A549 (cell line): ENCODE measurements at places on chromosomes 16 and 17. TPM values are rescaled to one million over a fixed set of nuclear protein-coding genes. Genes with fewer than 3 reads are reported as not detected.

The TEX14 gene
- polyA plus RNA-seq, result 0.03 to 0.08 TPM (median 0.04 TPM) in 3 replicates

GRCh38 chr17:41773190-41773588, 13.3 kb downstream of the JUP start:
- DNase-seq, result peak; percentile 90

GRCh38 chr17:80585890-80586845, 41.5 kb downstream of the RPTOR start:
- no peak for DNase-seq

DNA sequence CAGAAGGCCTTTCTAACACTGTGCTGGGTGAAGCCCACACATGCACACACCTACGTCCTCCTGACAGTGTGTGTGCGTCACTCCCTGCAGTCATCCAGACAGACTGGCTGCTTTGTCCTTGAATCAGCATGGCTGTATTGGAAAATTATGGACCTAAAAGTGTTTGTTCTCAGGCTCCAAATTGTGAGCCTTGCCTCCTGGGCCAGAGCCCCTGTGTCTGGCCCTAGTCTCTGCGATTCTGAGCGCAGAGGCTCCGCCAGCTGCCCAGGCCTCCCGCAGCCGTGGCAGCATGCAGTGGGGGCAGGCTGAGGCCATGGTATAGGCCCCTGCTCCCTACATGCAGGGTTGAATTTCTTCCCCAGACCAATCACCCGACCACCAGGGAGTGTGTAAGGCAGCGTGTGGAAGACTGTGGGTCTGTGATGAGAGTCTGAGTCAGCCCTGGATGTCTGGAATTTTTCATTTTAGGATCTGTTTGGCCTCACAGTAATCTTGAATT, 166.9 kb downstream of the LGALS9B start:
- DNase-seq, result no peak

- DNase-seq, result no peak
Measured at GRCh38 chr17:69082696-69083095, 22.0 kb upstream of the ABCA9 start.
